ENCODE measurements at places on chromosomes 5 and 9.

DNA sequence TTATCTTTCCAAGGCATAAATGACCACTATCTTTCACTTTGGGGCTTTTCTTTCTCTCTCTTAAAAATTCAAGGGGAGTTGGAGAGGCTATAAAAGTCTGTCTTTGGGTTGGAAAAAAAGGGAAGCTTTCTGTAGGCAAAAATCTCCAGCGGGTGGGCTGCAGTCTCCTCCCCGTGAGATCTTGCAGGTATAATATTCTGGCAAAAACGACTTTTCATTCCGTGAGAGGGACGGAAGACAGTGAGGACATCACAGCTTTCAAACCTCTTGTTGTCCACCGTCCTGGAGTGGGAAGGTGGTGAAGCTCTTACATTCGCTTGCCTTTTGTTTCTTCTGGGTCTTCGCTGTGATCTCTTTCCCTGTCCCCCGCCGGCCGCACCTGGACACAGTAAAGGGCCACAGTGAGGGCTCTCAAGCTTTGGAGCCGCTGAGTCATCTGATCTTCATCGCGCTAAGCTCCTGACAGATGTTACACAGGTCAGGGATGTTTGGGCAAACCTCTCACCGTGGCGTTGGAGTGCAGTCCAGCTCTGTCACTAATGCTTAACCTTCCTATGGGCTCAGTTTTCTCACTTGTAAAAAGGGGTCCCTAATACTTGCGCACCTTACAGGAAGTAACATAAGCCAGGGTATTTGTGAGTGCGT, 61.9 kb upstream of the MEGF10 start:
- DNase-seq, result no peak

DNA sequence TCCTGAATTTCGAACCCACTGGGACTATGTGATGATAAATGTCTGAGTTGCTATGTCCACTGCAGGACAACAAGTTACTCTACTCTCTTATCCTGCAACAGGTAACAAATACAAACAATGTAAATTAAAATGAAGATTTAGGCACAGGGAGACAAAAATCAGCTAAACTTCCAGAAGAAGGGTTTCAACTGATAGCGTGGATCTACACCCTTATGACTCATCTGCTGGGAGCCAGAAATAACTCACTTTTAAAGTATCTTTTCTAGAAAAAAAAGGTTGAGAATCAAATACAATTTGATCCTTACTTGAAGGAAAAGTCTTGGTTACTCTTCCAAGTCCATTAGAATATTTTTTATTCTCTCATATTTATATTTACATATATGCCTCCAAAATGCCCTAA, 21.4 kb downstream of the PJA2 start:
- DNase-seq, result no peak

DNA sequence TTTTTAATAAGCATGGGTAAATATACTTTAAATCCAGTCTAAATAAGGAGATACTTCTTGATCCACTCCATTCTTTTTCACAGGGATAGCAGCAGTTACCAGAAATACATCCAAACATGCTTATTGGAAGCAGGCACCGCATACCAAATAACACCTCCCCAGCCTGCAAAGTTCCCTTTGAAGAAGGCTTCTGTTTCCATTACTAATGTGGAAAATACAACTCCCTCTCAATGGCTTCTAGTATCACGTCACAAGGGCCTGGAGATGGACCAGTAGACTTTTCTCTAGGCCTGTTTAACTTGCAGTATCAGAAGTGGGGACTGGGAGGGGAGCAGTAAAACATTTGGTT, 20.8 kb downstream of the TMEM245 start:
- DNase-seq, result no peak

- no peak for DNase-seq
These were observed 393 bp downstream of the SH3GLB2 start for GRCh38 chr9:129027685-129028191.

DNA sequence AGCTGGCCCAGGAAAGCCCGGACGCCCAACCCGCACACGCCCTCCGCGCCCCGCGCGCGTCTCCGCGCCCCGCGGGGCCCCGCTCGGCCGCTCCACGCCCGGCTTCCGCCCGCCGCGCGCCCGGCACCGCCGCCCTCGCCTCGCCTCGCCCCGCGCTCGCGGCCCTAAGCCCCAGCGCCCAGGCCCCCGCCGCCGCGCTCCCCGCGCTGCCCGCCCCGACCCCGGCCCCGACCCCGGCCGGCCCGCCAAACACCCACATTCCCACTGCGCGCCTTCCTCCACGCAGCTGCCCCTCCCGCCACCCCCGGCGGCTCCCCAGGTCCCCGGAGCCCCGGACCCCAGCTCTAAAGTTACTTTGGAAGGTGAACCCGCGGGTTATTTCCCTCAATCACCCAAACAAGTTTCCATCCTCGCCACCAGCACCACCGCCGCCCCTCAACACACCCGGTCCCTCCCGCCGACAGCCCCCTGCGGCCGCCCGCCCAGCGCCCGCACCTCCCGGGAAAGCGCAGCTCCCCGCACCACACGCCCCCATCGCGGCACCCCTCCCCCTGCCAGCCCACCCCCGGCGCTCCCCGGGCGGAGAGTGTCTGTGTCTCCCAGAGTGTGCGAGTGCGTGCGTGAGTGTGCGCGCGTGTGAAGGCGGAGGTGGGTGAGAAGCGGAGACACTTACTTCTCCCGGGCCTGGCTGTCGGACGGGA, 439 bp downstream of the SSBP2 start:
- DNase-seq, result peak; percentile 15

GRCh38 chr5:110362261-110362660, 364.2 kb downstream of the TMEM232 start:
- no peak for DNase-seq

DNA sequence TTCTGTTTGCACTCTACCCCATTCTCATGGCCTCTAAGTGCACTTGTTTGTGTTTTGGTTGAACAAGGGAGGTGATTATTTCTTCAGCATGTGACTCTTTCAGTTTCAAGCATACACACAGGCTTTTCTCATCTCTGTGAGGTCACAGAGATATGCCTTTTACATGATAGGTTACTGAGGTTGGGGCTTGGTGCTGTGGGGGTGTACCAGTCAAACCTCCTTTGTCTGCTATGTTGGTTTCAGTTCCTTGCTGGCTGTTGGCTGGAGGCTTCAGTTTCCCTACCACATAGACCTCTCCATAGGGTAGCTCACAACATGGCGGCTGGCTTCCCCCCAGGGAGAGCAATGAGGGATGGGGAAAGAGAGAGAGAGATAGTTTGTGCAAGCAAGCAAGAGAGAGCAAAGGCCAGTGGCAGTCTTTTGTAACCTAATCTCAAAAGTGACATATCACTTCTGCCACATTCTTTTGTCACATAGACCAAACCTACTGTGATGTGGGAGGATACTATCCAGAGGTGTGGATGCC, 96.7 kb upstream of the SEMA6A start:
- no peak for DNase-seq

GRCh38 chr9:109369285-109369684, 48.4 kb upstream of the EPB41L4B start:
- no peak for DNase-seq

GRCh38 chr5:108700930-108701329, 46.8 kb upstream of the FER start:
- no peak for DNase-seq

GRCh38 chr5:98570661-98571191, 202.7 kb upstream of the RGMB start:
- DNase-seq, result no peak
